Activated CD4-positive, alpha-beta T cell treated with anti-CD3 and anti-CD28 coated beads for 1 hour (primary cell): ENCODE measurements at places on chromosomes 4 and X.

GRCh38 chr4:174312993-174313392, 29.3 kb downstream of the CEP44 start:
- no peak for DNase-seq

DNA sequence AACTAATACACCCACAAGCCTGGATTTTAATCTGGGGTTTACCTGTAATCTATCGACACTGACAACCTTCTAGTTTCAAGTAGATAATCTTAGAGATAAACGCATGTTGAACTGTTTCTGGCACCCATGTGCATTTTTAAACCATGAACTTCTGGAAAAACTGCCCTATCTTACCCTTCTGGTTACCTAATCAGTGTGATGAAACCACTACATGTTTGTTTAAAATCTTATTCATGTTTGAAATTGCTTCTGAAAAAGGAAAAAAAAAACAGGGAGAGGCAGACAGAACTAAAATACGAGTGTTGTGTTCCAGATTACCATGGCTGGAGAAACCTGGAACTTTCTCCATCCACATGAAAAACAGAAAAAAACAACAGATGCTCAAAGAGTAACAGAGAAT, 139.3 kb downstream of the MID1IP1 start:
- no peak for DNase-seq

- peak; percentile 75 for DNase-seq
These were observed at the start of gene SLC25A4 for GRCh38 chr4:185142912-185143600. Gene SLC25A4, plus strand, starts transcription at chr4:185143266. Its CDS starts 107 bp downstream, at chr4:185143373.

DNA sequence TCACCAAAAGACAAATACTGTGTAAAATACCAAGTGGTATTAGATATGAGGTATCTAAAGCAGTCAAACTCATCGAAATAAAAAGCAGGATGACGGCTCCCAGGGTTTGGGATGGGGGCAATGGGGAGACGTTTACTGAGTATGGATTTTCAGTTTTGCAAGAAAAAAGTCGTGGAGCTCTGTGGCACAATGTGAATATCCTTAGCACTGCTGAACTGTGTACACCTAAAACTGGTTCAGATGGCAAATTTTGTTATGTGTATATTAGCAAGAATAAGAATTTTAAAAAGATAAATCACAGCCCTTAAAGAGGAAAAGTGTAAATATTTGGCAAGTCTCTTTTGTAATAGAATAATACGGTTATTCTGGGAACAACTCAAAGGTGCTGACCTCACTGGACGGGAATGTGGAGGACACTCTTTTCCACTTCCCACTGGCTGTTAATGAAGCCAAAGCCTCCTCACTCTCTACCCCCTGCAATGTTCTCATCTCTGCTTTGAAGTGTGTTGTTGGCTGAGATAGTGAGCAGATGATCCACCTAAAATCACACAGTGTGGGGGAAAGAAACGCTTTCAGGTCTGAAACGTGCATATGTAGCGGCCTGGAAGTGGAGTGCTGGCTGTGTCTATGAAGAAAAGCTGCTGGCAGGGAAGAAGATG, 49.2 kb downstream of the SEL1L3 start:
- no peak for DNase-seq

DNA sequence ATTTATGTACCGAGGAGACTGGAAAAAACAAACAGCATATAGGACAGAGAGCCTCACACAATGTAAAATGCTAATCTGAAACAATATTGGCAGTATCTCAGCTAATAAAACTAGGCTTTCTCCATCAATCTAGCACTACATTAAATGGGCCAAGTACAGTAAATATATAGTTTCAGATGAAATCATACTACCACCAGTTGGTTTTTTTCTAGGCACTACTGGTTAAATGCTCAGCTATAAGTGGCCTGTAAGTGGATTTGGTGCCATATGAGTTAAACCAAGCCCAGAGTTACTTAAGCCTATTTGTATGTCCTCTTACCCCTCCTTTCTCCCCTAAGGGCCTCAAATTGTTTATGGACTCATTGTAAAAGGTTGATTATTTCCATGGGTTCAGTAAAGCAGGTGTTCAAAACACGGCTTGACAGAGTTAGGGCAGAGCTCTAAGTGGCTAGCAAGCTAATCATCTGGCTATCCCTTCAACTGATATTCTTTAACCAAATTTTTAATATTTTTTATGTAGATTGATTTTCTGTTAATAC, 57.5 kb downstream of the FAM13A start:
- DNase-seq: no peak

GRCh38 chr4:29304595-29304994, 1415.6 kb upstream of the PCDH7 start:
- DNase-seq: no peak

DNA sequence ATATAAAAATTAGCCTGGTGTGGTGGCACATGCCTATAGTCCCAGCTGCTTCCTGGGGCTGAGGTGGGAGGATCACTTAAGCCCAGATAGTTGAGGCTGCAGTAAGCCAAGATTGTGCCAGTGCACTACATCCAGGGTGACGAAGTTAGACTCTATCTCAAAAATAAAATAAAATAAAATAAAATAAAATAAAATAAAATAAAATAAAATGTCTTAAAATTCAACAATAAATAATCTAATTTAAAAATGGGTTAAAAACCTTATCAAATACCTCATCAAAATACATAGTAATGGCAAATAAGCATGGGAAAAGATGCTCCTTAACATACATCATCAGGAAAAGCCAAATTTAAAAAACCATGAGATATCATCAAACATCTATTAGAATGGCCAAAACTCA, 760.2 kb upstream of the AGA start:
- no peak for DNase-seq

GRCh38 chr4:8320386-8320750, 50.8 kb downstream of the HTRA3 start:
- DNase-seq: no peak

DNA sequence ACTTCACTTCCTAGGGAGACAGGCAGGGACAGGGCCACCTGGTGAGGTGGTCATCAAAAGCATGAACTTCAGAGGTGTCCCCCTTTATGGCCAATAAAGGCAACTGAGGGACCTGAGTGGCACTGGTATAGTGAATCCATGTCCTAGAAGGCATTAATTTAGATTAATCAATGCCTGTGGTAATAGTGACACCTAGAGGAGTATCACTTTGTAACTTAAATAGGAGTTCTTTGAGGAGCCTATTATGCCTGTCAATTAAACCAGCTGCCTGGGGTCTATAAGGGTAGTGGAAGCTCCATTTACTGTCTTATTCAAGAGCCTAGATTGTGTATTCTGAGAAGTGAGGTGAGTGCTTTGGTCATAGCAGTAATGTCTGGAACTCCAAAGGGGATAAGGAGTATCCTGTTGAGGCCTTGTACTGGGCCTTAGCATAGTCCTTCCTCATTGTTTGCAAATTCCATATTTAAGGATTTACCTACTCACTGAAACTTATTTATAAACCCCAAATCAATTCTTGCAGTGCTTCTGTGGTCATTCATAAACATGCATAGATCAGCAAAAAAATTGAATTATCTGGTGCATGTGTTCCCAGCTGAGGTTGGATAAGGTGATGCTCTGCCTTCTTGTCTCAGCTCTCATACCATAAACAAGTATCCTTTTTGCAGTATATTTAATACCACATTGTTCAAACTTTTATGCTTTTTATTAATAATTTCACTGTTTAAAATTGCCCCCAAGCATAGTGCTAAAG, 213.8 kb upstream of the RADX start:
- DNase-seq: no peak

- no peak for DNase-seq
These were observed 7.7 kb downstream of the ABCD1 start for GRCh38 chrX:153732401-153732800.

DNA sequence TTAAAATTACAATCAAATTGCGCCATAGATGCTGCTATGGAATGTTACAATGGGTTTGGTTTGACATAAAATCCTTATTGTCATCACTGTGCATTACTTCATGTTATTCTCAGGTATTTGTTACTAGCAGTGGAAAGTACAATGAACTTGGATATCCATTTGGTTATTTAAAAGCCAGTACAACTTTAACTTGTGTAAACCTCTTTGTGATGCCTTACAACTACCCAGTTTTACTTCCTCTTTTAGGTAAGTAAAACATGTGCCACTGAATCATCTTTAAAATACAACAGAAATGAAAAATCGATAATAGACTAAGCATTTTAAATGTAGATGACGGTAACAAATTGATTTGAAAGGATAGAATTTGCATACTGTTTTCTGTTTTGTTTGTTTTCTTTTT, 35.6 kb downstream of the INTS6L start:
- DNase-seq: no peak

DNA sequence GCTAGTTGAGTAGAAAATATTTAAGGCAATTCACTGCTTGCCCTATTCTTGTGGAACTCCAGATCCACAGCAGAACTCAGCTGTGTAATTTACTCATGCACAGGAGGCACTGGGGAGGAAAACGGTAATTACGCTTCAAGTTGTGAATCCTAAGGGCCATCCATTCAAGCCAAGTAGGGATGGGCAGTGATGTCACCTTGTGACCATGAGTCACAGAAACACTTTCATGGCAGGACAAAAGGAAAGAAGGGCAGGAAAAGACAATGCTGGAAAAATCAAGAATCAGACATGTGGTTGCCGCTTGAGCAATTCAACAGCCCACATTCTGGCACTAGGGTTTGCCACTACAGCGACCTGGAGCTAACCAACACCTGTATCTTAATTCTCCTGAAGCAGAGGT, 1.4 kb downstream of the PAQR3 start:
- DNase-seq: no peak

DNA sequence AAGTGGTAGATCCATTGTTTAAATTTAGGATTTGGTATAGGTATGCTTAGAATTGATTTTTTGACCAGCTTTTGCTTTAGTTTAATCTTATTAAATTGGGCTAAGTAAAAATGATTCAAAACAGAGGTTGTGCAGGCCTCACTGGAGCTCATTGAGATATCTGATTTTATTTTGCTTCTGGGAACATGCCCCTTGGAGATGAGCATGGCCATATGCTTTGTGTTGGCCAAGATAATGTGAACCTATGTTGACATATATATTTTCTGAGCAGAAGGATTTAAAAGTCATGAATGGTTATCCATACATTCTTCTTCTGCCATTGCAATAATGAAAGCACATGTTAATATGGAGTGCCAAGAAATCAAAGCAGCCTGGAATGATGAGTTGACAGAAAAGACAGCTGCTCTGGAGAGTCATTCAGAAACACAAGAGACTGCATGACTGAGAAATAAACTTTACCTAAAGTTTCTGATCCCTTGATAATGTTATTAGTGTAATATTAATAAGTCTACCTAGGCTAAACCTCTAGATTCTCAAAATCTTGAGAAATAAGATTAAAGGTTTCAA, 489.7 kb upstream of the GNPDA2 start:
- DNase-seq: no peak

GRCh38 chrX:119900976-119901375, 5.3 kb downstream of the AKAP14 start:
- no peak for DNase-seq

GRCh38 chr4:169846396-169846795, 88.7 kb upstream of the HPF1 start:
- no peak for DNase-seq

- no peak for DNase-seq
These were observed 163.7 kb downstream of the NPNT start for GRCh38 chr4:106058921-106059320.

- DNase-seq: no peak
These were observed 16.6 kb downstream of the FGD1 start for GRCh38 chrX:54479136-54480111.

DNA sequence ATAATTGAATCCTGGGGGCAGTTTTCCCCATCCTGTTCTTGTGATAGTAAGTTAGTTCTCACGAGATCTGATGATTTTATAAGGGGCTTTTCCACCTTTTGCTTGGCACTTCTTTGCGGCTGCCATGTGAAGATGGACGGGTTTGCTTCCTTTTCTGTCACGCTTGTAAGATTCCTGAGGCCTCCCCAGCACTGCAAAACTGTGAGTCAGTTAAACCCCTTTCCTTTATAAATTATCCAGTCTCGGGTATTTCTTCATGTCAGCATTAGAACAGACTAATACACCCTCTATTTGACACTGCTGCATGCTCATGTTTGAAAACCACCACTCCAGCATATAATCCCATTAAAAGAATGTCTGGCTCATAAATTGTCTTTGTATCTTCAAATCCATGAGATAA, 264.4 kb upstream of the ITM2A start:
- no peak for DNase-seq

- no peak for DNase-seq
These were observed 56.9 kb downstream of the SMAD1 start for GRCh38 chr4:145538596-145538995.

- DNase-seq: no peak
These were observed 675.4 kb downstream of the RAPGEF2 start for GRCh38 chr4:159778298-159778697.

- DNase-seq: no peak
These were observed 157.7 kb downstream of the SPANXN1 start for GRCh38 chrX:145405012-145405411.

- DNase-seq: no peak
These were observed 444.7 kb upstream of the FTHL17 start for GRCh38 chrX:31516527-31516926.

DNA sequence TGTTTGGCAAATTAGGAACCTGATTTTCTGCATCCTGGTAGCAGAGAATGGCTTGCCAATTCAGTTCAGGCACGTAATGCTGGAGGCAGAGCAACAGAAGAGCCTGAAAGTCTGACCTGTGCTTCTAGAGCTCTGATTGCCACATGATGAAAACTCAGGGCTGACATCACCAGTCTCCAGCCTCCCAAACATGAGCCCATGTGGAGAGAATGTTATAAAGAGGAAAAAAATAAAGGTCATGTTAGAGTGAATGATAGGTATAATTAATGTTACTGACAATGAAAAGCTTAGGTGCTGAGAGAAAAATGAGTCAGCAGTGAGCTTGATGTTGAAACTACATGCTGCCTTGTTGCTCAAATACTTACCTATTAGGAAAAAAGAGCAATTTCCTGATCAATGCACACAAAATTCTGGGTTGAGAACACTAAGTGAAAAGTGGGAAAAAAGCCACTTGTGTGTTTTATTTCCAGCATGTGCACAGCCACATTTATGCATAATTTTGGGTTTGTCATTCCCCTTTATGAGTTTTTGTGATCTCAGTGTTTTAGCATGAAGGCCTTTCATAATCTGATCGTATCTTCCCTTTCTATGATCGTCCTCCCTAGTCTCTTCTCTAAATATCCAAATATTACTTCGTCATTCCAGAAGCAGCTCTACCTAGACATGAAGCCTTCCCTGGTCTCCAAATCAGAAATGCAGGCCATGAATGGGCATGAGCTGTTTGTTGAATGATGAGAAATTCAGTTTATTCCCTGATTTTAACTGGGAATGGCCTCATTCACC, 113.3 kb upstream of the CPEB2 start:
- no peak for DNase-seq

- DNase-seq: no peak
These were observed 45.4 kb upstream of the CTAG2 start for GRCh38 chrX:154698630-154699248.

GRCh38 chr4:163554870-163555465, 60.5 kb downstream of the TMA16 start:
- no peak for DNase-seq

GRCh38 chr4:15516494-15516893, 46.8 kb downstream of the CC2D2A start:
- no peak for DNase-seq

- DNase-seq: no peak
These were observed 78.7 kb downstream of the ANAPC10 start for GRCh38 chr4:145019346-145019745.
